ENCODE measurements at places on chromosomes 1 and 21. TPM values are rescaled to one million over a fixed set of nuclear protein-coding genes. Genes with fewer than 3 reads are reported as not detected.

DNA sequence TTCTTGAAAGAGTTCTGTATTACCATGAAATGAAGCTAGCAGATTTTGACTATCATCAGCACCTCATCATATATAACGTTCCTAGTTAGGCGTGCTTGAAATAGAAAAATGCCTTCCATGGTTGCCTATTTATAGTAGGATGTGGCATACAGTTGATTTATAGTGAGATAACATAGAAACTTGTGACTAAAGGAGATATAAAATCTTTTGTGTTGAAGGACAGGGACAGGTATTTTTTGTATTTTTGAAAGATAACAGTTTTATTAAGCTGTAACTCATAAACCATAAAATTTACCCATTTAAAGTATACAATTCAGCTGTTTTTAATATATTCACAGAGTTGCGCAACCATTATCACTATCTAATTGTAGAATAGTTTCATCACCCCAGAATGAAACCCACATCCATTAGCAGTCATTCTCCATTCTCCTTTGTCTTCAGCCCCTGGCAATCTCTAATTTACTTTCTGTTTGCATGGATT lies 19.3 kb downstream of the SPEN start:
- H3K36me3 ChIP-seq = no peaks in the 10 kb centered on the region
- no peak overlapping the region for H3K27ac ChIP-seq
- no peaks in the 10 kb centered on the region for H3K27me3 ChIP-seq
- peaks cover 11% of the 10 kb centered on the region for H3K4me1 ChIP-seq
- H3K4me3 ChIP-seq = no peak overlapping the region

- no peak for DNase-seq
- H3K27me3 ChIP-seq = no peaks in the 10 kb centered on the region
- H3K27ac ChIP-seq = peak overlapping the region; percentile 74
Observed at GRCh38 chr1:154158307-154159125, 3.6 kb upstream of the NUP210L start.

DNA sequence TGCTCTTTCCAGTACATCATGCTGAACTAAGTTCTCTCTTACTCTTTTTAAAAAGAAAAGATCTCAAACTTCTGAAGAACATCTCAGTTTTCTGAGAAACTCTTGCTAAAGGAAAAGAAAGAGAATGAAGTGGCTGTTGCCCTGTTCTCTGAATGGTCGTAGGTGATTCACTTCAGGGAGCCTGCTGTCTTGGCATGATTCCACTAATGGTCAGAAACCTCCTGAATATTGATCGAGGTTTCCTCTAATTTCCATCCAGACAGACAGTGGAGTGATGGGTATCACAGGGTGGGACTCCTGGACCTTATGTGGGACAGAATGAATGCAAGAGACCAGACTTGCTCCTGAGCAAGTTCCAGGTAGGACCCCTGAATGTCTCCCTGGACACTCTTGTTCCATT lies 2.5 kb downstream of the FCRL2 start:
- H3K4me3 ChIP-seq = no peak overlapping the region
- H3K27ac ChIP-seq = no peak overlapping the region
- H3K27me3 ChIP-seq = no peaks in the 10 kb centered on the region
- no peaks in the 10 kb centered on the region for H3K36me3 ChIP-seq

GRCh38 chr1:212597487-212597886 lies 11.1 kb upstream of the ATF3 start:
- DNase-seq = no peak
- H3K4me3 ChIP-seq = no peak overlapping the region

DNA sequence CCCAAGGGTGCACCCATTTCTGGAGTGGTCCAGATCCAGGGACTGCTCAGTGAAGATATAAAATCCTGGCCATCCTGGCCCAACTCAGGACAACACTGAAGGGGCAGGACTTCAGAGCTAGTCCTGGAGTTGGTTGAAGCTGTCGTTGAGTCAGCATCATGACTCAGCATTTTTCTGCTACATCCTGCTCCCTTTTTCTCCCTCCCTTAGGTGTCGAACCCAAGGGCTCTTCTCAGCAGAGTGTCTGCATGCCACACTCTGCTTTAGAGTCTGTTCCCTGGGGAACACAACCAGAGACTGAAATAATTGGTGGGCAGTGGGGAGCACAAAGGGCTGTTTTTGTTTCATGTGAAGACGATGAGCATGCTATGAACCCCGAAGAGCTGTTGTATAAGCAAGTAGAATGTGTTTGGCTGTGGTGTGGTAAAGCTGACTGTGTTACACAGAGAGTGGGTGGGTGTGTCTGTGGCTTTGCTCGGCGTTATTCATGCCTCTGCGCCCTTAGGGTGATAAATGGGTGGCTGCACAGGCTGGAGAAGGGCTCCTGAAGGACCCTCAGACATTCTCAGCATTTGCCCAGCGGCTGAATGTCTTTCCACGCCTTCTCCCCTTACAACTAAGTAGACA lies 167.2 kb downstream of the CYYR1 start:
- no peaks in the 10 kb centered on the region for H3K4me1 ChIP-seq
- no peaks in the 10 kb centered on the region for H3K36me3 ChIP-seq
- no peak overlapping the region for H3K27ac ChIP-seq
- no peak overlapping the region for H3K4me3 ChIP-seq

DNA sequence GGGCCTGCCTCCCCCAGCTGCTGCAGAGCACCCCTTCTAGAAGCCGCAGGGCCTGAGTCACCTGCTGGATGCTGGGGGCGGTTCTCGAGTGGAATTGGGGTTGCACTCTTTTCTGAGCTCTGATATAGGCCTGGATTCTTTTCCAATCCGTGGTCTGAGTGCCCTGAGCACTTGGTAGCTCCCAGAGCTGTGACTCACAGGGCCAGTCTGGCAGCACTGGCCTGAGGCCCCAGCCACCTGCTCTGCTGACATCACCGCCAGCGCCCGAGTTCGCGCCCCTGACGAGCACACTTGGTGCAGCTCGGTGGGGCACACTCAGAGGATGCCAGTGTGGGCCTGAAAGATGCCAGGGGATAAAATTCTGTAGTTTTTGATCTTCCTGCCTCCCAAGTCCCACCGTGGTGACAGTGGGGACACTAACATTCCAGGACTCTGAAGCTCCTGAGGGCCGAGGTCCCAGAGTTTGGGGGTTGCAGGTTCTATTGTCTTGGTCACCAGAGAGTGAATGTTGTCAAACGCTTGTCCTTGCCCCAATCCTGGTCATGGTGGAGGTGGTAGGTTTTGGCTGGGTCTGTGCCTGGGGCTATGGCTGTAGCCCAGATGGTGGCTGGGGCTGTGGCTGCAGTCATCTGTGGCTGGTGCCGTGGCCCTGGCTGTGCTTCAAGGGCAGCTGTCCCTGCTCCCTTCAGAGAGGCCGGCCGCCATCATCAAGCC lies 74.6 kb downstream of the OBSCN start:
- no peaks in the 10 kb centered on the region for H3K4me1 ChIP-seq
- no peaks in the 10 kb centered on the region for H3K27me3 ChIP-seq
- H3K36me3 ChIP-seq = no peaks in the 10 kb centered on the region
- no peak overlapping the region for H3K4me3 ChIP-seq
- no peak for DNase-seq

- no peaks in the 10 kb centered on the region for H3K4me1 ChIP-seq
- no peak overlapping the region for H3K4me3 ChIP-seq
- no peak overlapping the region for H3K27ac ChIP-seq
- no peaks in the 10 kb centered on the region for H3K27me3 ChIP-seq
Observed at GRCh38 chr1:66416295-66416694, 117.7 kb upstream of the SGIP1 start.

DNA sequence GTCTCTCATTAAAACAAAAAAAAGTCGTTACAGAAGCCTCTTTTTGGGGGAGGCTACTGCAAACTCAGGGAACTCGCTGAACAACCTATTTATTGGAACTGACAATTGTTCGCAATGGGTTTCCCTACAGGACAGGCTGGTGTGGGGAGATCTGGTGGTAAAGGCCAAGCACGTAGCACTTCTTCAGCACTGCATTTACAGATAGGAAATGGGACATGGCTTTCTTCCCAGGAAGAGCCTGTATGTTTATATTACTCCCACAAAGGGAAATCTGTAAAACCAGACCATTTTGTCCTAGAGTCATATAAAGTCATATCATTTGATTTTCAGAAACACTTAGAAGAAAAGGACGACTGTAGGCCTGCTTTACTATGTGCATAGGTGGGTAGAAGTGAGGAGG lies 38.8 kb upstream of the TBX15 start:
- H3K36me3 ChIP-seq = peaks cover 13% of the 10 kb centered on the region
- no peaks in the 10 kb centered on the region for H3K27me3 ChIP-seq
- H3K4me3 ChIP-seq = no peak overlapping the region
- no peaks in the 10 kb centered on the region for H3K4me1 ChIP-seq
- DNase-seq = no peak
- H3K27ac ChIP-seq = no peak overlapping the region

GRCh38 chr1:89855413-89856123 lies 34.7 kb downstream of the LRRC8D start:
- H3K4me3 ChIP-seq = peak overlapping the region; percentile 2
- no peaks in the 10 kb centered on the region for H3K36me3 ChIP-seq
- H3K4me1 ChIP-seq = peaks cover 29% of the 10 kb centered on the region

- H3K36me3 ChIP-seq = no peaks in the 10 kb centered on the region
- H3K27ac ChIP-seq = no peak overlapping the region
- no peak overlapping the region for H3K4me3 ChIP-seq
- no peaks in the 10 kb centered on the region for H3K27me3 ChIP-seq
Observed at GRCh38 chr1:56068908-56069307, 510.5 kb downstream of the PLPP3 start.

- no peaks in the 10 kb centered on the region for H3K27me3 ChIP-seq
- no peak overlapping the region for H3K27ac ChIP-seq
- no peaks in the 10 kb centered on the region for H3K4me1 ChIP-seq
- H3K4me3 ChIP-seq = no peak overlapping the region
Observed at GRCh38 chr1:200556002-200556401, 64.5 kb downstream of the KIF14 start.

DNA sequence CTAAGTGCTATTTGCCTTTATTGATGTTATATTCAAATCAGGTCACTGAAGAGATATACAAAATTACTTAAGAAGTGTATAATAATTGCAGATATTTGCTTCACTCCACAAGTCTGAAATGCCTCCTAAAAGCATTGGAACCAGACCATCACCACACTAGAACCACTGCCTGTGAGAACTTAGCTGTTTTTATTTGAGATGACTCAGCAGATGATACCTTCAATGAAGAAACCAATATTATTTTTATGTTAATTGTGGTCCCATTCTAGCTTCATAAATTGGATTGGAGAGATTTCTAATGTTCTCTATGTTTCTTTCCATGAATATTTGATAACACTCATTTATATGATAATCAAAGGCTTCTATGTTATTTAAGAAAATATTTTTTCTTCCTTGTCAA lies 740.6 kb downstream of the KCNT2 start:
- no peak for DNase-seq
- no peak overlapping the region for H3K4me3 ChIP-seq
- no peaks in the 10 kb centered on the region for H3K4me1 ChIP-seq
- H3K27me3 ChIP-seq = no peaks in the 10 kb centered on the region

Gene SLC30A10
- not detected for total RNA-seq

Gene GBP2
- 74.0 TPM for total RNA-seq

Gene CHTOP
- 85.2 TPM for total RNA-seq

Gene TNFRSF9
- 6.6 TPM for total RNA-seq

Gene SYNC
- not detected for total RNA-seq

Gene HLX
- 1.9 TPM for total RNA-seq

Gene NTRK1
- not detected for total RNA-seq

Gene BNIPL
- 1.9 TPM for total RNA-seq

Gene OPTC
- not detected for total RNA-seq

Gene CNKSR1
- total RNA-seq = 4.8 TPM
